ENCODE measurements at places on chromosomes 11 and 22.

DNA sequence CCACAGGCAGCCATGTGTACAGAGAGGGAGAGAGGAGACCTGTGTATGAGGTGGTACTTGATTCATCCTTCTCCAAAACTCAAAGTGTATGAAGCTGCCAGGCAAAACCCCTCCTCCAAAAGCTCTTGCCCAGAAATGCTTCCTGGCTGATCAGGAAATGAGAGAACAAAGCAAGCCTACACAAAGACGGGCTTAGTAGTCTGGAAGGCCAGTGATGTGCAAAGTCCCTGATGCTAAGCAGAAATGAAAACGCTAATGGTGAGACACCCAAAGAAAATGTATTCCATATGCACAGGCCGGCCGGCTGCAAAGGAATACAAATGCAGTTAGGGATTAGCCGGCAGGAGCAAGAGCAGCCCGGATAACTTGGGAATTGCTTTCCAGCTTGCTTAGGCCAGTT is 234.9 kb upstream of the CADM1 start:
- DNase-seq: no peak

DNA sequence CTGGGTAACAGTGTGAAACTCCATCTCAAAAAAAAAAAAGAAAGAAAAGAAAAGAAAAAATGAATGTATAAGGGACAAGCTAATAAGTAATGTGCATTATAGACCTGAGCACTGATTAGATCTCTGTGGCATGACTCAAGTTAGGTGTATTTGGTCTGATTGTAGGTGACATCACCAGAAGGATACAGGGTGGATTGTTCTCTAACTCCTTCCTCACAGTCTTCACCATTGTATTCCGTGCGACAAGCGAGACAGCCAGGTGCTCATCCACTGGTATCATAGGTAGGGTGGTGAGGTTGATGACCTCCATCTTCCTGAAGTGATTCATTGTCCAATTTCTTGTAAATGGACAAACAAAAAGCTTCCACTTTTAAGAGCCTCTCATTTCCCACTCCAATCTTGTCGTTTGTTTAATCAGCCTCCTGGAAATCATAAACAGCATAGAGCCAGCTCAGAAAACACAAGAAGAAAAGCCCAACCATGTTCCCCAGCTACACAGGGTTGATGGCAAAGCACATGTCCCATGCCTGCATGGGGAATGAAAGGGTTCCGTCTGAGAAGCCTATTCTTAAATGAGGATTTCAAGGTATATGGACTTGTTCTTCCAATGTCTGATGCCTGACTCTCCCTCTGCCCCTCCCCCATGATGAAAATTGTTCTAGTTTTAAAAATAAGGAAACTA is 6.2 kb downstream of the FAM227A start:
- no peak for DNase-seq

DNA sequence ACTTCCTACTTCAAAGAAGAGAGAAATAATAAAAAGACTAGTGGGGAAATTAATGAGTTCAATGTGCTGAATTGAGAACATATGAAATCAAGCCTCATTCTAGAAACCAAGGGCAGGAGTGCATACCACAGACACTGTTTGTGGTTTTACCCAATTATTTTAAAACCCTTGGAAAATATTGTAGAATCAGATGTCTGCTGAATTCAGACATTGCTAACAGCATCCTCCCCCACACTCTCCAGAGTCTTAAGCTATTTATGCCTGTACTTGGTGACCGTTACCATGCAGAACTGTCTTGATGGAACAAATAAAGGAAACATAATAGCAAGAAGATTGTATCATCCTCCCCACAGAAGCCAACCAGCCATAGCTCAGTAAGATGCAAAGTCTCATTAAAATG is 850.1 kb downstream of the NTM start:
- no peak for DNase-seq

DNA sequence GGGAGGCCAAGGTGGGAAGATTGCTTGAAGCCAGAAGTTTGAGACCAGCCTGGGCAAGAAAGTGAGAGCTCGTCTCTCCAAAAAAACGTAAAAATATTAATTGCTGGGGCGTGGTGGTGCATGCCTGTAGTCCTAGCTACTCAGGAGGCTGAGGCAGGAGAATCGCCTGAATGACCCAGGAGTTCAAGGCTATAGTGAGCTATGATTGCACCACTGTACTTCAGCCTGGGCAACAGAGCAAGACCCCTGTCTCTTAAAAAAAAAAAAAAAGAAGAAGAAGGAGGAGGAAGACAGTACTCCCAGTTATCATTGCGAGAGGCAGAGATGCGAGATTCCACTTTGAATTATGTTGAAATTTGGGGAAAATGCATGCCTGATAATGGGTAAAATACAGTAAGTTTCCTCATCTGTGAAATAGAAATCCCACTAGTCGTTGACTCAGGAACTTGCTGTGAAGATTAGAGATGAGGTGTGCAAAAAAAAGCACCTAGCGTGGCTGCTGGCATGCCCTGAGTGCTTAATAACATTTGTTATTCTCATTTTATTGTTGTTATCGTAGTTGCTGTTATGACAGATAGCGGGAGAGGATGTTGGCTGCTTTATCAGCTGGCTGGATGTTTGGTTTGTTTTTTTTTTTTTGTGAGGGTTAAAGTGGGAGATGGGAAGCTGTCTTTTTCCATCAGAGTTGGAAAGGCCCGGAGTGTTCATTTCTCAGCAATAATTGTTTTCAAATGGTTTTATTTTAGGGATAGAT is 33.4 kb downstream of the BCR start:
- DNase-seq: no peak

- no peak for DNase-seq
Observed at GRCh38 chr11:115188188-115188897, 315.9 kb downstream of the CADM1 start.

- DNase-seq: no peak
Observed at GRCh38 chr22:40716116-40716515, 36.8 kb downstream of the MCHR1 start.

GRCh38 chr22:35919002-35919542 is 109.6 kb downstream of the RBFOX2 start:
- DNase-seq: no peak

- DNase-seq: no peak
Observed at GRCh38 chr22:35649636-35650250, 1.5 kb downstream of the APOL6 start.

GRCh38 chr11:35234460-35235156 is 95.6 kb downstream of the CD44 start:
- DNase-seq: no peak

DNA sequence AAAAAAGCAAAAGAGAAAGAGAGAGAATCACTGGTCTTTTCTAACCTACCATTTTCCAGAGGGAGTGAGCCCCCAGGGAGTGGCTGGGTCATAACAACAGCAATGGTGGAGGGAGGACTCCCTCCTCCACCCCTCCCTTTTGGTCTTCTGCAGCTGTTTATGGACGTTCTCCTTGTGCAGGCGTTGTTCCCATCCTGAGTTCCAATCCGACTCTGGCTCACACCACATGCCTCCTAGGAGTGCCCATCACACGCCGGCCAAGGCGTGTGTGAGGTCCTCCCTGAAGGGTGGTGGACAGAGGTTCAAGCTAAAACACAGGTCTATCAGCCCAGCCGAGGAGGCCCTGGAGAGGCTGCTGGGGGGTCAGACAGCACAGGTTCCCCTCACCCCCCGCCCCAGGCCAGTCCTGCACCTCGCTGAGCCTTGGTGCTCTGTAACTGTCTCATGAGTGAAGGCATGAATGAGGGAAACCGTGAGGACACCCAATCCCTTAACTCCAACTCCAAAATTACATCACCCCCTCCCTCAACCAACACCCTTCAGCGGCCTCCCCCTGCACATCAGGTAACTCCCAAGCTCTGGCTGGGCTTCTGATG is 29.4 kb downstream of the IFT27 start:
- DNase-seq: no peak

DNA sequence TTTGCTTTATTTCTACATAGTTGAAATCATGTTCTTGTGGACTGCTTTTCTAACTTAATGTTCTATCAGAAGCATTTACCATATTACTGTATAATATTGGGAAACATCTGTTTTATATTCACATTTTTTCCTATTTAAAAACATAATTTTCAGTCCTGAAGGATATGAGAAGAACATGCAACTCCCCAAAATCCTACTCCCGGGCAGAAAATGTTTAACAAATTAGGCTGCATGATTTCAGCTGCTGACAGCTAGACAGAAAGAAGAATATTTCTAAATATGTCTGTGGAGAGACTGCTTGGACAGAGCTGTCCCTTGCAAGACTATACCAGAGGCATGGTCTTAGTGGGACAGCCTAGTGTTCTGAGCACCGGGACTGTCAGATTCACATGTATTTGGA is 15.7 kb upstream of the AMPD3 start:
- no peak for DNase-seq

- DNase-seq: no peak
Observed at GRCh38 chr11:72807021-72807693, 7.1 kb upstream of the ATG16L2 start.

- DNase-seq: no peak
Observed at GRCh38 chr11:35943309-35943708, 553 bp upstream of the LDLRAD3 start.

- no peak for DNase-seq
Observed at GRCh38 chr11:4991060-4991459, 3.6 kb upstream of the OR51L1 start.

- DNase-seq: no peak
Observed at GRCh38 chr22:49667236-49667635, 160.4 kb downstream of the BRD1 start.

- no peak for DNase-seq
Observed at GRCh38 chr11:12117611-12118010, 7.2 kb downstream of the MICAL2 start.

- DNase-seq: no peak
Observed at GRCh38 chr22:36324414-36324813, 63.4 kb downstream of the MYH9 start.

GRCh38 chr11:119479685-119480275 is 56.8 kb upstream of the THY1 start:
- DNase-seq: no peak

DNA sequence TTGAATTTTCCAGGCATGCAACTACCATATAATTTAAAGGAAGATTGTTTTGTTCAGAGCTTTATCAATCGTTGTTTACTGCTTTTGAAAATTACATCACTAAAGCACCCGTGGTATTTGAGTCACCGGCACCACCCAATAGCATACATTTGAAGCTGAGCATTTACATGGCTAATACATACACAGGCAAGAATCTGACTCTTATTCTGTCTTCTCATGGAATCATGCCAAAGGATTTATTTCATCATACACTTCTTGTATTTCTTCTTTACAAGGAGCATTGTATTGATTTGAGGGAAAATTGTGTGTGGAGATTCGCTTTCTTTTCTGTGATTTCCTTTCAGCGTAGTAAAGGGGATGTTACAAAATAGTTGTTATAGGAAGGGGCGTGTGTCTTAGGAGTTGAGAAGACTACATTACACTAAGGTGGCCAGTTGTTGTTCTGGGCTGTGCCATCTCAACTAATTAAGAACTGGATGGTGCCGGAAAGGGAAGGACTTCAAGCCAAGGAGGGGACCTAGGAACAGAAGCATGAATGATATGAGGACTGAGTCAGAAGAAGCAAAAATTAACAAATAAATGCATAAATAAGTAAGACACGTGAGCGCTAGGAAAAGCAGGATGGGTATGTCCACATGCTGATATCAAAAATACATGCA is 12.9 kb upstream of the CD3E start:
- DNase-seq: no peak

DNA sequence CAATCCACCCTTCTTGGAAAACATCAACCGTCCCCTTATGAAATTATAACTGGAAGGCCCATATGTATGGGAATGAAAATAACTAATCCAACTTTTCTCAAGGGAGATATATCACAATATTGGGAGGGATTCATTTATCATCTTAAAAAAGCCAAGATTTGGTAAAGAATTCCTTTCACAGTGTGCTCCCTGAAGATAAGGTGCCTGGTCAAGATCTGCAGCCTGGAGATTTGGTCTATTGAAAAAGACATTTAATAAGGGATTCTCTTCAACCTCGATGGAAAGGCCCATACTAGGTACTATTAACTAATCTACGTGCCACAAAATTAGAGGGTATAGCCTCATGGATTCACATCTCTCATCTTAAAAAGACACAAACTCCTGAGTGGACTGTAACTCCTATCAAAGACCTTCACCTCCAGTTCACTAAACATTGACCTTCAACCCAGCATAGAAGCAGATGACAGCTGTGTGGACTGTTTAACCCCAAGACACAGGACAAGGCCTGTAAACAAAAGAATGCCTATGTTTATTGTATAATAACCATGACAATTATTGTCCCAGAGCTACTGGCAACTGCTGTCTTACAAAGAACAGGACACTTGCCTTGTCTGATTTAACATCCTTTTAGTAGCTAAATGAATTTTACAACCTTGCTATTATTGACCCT is 4.8 kb upstream of the FDX1 start:
- no peak for DNase-seq

DNA sequence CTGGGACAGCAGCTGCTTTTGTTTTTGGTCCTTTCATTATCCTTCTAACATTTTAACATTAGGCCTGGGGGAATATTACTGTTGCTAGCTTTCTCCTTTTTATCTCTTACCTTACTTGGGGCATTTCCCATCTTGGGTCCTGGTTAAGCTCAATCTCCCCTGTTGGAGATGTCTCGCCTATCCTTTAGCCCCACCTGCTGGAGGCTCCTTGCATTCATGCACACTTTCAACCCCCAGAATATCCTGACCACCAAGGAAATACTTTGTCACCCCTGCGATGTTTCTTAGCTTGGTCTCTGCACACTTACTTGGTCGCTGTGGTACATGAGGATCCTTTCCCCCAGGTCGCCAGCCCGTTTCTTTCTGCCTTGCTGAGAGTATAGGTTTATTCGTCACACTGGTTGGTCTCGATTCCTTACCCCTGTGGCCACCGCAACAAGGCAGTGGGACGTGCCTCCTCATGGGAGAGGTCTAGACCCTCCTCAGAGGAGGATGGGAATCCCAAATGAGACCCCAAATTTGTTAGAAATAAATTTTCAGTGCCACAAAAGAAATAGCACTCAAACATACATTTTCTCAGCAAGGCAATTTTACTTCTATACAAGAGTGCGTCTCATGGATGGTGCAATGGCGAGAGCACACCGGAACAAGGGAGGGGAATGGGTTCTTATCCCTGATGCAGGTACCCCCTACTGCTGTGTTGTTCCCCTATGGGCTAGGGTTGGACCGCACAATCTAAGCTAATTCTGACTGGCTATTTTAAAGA is 5.4 kb upstream of the TXN2 start:
- DNase-seq: no peak
